ENCODE measurements at places on chromosomes 13 and 19. TPM values are rescaled to one million over a fixed set of nuclear protein-coding genes. Genes with fewer than 3 reads are reported as not detected.

GRCh38 chr19:34430738-34431625 lies 2.8 kb downstream of the UBA2 start:
- peaks cover 25% of the 10 kb centered on the region for H3K36me3 ChIP-seq
- no peak for DNase-seq
- H3K27ac ChIP-seq: no peak overlapping the region
- no peaks in the 10 kb centered on the region for H3K4me1 ChIP-seq

DNA sequence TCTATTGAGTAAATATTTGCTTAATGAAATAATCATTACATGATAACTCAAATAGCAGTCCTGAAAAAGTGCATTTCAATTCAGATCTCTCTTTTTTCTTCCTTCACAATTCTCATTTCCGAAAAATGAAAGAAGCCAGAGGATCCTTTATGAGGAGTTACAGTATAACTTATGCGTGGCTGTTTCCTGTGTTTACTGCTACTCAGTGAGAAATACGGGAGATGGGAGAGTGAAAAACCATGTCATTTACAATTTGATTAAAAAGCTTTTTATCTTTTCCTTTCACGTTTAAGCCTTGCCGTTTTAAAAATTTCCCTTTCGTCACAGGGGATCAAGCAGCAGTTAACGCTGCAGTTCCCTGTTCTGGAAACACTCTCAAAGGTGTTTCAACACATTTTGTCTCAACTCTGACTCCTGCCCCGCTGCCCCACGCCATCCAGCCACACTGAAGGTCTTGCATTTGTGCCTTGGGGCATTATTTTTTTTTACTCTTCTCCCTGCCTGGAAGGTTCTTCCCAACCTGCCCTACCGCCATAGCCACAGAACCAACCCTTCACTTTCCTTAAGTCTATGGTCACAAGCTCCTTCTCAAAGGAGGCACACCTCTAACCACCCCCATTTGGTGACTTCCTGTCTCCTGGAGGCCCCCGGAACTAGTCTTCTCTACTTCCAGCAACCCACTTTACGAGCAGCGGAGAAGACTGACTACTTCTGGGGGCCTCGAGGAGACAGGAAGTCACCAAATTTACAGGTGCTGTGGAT lies 17.0 kb downstream of the KL start:
- H3K4me1 ChIP-seq: no peaks in the 10 kb centered on the region
- H3K36me3 ChIP-seq: no peaks in the 10 kb centered on the region
- no peaks in the 10 kb centered on the region for H3K27me3 ChIP-seq

Gene KIR3DL3
- total RNA-seq: not detected

Gene ZIM2
- not detected for total RNA-seq

- no peak overlapping the region for H3K4me3 ChIP-seq
- DNase-seq: no peak
- no peaks in the 10 kb centered on the region for H3K27me3 ChIP-seq
- 0 out of 2 replicates have a peak, but pooled peaks cover 2% of the 10 kb centered on the region for H3K4me1 ChIP-seq
- no peak overlapping the region for H3K27ac ChIP-seq
These were observed 149.1 kb upstream of the STARD13 start for GRCh38 chr13:33434676-33435075.

Gene YIPF2
- total RNA-seq: 58.2 TPM

DNA sequence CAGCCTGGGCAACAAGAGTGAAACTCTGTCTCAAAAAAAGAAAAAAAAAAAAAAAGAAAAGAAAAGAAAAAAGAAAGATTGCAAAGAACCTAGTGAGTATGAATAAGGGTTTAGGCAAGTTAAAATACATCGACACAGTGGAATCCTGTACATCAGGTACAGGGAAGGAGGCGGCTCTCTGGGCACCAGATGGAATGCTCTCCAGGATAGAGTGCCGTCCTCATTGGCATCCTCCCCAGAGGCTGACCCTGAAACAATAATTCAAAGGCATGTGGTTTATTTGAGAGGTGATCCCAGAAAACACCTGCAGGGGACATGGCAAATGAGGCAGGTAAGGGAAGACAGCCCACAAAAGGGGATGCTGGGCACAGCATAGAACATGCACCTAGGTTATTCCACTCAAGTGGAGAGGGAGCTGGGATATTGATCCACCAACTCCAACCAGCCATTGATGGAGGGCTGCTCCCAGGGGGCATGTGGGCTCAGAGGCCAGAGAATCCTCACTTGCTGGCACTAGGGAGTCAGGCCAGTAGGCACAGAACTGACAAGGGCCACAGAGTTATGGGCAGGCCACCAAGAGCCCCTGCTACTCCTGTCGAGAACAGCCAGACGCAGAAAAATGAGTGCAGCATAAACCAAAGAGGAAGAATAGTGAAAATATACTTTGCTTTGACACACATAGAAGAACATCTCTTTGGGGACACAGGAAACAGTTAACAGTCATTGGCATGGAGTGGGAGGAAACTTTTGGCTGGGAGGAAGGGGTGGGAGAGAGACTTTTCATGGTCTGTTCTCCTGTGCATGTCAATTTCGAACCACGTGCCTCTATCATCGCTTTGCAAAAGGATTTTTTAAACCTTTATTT lies 4.2 kb downstream of the TSPAN16 start:
- H3K4me3 ChIP-seq: no peak overlapping the region
- H3K27me3 ChIP-seq: no peaks in the 10 kb centered on the region
- H3K36me3 ChIP-seq: no peaks in the 10 kb centered on the region
- no peak overlapping the region for H3K27ac ChIP-seq

Gene SERP2
- 2.0 TPM for total RNA-seq

- no peak overlapping the region for H3K27ac ChIP-seq
- H3K4me3 ChIP-seq: no peak overlapping the region
- no peak for DNase-seq
- no peaks in the 10 kb centered on the region for H3K36me3 ChIP-seq
- H3K27me3 ChIP-seq: no peaks in the 10 kb centered on the region
These were observed 563.7 kb downstream of the EFNB2 start for GRCh38 chr13:105971738-105972137.

Measured in H9 (cell line).